Subcutaneous preadipocyte (primary cell): ENCODE measurements at places on chromosomes 16 and 17. TPM values are rescaled to one million over a fixed set of nuclear protein-coding genes. Genes with fewer than 3 reads are reported as not detected.

Gene GSG1L
- total RNA-seq = not detected in 2 replicates

Gene KRTAP4-1
- not detected in 2 replicates for total RNA-seq

Gene KRTAP3-1
- total RNA-seq = not detected in 2 replicates

Gene OR3A3
- not detected in 2 replicates for total RNA-seq

Gene RANBP10
- 5.1 and 7.0 TPM in 2 replicates for total RNA-seq

Gene PPP1R27
- total RNA-seq = not detected in 2 replicates

Gene ZNF276
- total RNA-seq = 8.8 and 16.2 TPM in 2 replicates

Gene FOXN1
- not detected in 2 replicates for total RNA-seq

Gene SLC12A3
- total RNA-seq = not detected in 2 replicates

Gene SRCAP
- 14.0 and 19.4 TPM in 2 replicates for total RNA-seq

Gene KCNG4
- total RNA-seq = not detected in 2 replicates

Gene NPIPA3
- 0.73 TPM in 1 of 2 replicates, not detected in the other for total RNA-seq

Gene CCL5
- total RNA-seq = not detected in 2 replicates

Gene DOC2B
- total RNA-seq = not detected in 2 replicates

Gene HYDIN
- under 0.01 and 1.8 TPM in 2 replicates for total RNA-seq

Gene CD300A
- not detected in 2 replicates for total RNA-seq

Gene EFNB3
- 0.37 and 0.59 TPM in 2 replicates for total RNA-seq

Gene PIRT
- total RNA-seq = not detected in 2 replicates

Gene CD7
- 0.39 TPM in 1 of 2 replicates, not detected in the other for total RNA-seq

Gene CD79B
- total RNA-seq = 0.39 TPM in 1 of 2 replicates, not detected in the other

Gene ATMIN
- total RNA-seq = 29.4 and 37.5 TPM in 2 replicates

Gene SLC39A11
- total RNA-seq = 11.0 and 12.9 TPM in 2 replicates
